ENCODE measurements at places on chromosomes 2 and 18. TPM values are rescaled to one million over a fixed set of nuclear protein-coding genes. Genes with fewer than 3 reads are reported as not detected.

The LOXL3 gene
- 0.10 TPM for total RNA-seq

The RAX gene
- total RNA-seq = not detected

The UGT1A7 gene
- not detected for total RNA-seq

The UPP2 gene
- not detected for total RNA-seq

The KRTCAP3 gene
- 7.4 TPM for total RNA-seq
